ENCODE measurements at places on chromosomes 3 and 15.

- DNase-seq, result no peak
Measured at GRCh38 chr3:37826933-37827332, 34.7 kb upstream of the CTDSPL start.

- no peak for DNase-seq
Measured at GRCh38 chr3:21464746-21465145, 286.3 kb downstream of the ZNF385D start.

GRCh38 chr3:114855839-114856238 lies 291.2 kb downstream of the ZBTB20 start:
- no peak for DNase-seq

DNA sequence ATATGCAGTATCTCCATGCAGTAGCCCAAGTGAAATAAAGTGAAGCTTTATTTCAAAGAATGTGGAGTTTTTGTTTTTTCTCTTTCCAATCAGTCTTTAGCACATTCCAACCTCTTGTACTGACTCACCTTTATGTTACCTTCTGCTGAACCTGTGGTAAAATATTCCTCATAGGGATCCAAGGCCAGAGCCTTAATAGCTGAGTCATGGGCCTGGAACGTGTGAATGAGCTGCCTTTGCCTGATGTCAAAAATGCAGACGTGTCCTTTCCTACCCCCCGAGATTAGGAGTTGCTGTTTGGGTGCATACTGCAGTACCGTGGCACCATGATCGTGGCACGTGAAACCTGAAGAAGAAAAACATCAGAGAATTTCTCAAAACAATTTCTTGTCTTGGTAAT lies 108.5 kb downstream of the GLDN start:
- no peak for DNase-seq

DNA sequence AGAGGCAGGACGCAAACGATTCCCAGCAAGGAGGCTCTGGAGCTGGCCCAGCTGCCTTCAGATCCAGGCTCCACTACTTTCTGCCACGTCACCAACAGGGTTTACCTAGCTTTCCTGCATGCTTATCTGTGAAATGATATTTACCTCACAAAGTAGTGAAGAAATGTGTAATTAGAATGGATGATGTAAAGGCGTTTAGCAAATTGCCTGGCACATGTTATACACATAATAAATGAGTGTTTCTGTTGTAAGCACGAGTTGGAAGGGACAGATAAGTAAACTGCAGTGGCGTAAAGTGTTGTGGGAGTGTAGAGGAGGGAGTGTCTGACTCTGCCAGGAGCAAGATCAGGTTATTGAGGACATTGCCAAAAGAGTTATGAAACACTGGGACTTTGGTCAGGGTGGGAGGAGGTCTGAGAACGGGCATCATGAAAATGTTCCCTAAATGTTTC lies 3.5 kb upstream of the CHAC1 start:
- no peak for DNase-seq

DNA sequence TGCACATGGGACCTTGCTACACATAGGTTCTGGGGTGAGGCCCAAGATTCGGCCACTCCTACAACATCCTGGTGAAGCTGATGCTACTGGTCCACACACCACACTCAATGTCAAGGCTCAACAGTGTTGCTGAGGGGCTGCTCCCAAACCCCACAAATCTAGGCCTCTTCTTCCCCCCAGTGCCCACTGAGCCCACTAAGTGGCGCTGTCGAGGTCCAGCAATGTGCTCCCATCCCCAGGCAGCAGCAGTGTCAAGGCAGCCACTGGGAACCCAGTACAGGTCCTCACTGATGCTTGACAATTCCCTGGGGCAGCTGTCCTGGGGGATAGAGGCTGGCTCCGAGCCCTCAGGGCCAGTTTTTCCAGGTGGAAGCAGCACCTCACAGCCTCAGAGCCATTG lies 21.5 kb downstream of the SCN5A start:
- DNase-seq, result no peak
